ENCODE measurements at places on chromosomes 13 and 19.

GRCh38 chr13:21879263-21879914, 208.5 kb downstream of the FGF9 start:
- no peak for DNase-seq

DNA sequence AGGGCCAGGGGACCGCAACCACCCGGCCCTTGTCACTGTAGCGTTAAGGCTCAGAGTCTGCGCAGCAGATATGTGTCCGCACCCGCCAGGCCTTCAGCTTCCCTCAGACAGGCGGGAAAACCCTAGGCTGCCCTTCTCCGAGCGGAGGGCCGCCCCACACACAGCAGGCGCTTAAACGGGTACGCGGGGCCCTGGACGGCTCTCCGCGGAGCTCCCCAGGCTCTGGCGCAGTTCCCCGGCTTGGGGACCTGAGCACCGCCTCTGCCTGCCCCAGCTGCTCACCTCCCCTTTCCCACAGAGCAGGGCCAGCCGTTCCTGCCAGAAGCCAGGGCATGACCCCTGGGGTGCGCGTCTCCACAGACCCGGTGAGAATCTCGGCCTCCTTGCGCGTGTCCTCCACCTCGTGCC, 593 bp downstream of the ZNF135 start:
- DNase-seq: no peak

GRCh38 chr19:46928951-46929350, 68.2 kb downstream of the ARHGAP35 start:
- DNase-seq: no peak

GRCh38 chr19:42075364-42075615, 676 bp upstream of the ZNF574 start:
- DNase-seq: no peak

- no peak for DNase-seq
Observed at GRCh38 chr13:72889495-72889894, 107.6 kb downstream of the PIBF1 start.

Measured in T-helper 22 cell (primary cell).